ENCODE measurements at places on chromosomes 16 and 17.

GRCh38 chr16:82621781-82622180 lies 5.0 kb upstream of the CDH13 start:
- DNase-seq: no peak

- no peak for DNase-seq
Observed at GRCh38 chr17:75909812-75910274, 5.2 kb upstream of the MRPL38 start.

GRCh38 chr17:6823011-6823442 lies 8.5 kb downstream of the TEKT1 start:
- DNase-seq: no peak

GRCh38 chr17:80811181-80812105 lies 180.2 kb upstream of the CHMP6 start:
- no peak for DNase-seq

GRCh38 chr17:41518789-41519449 lies at the start of gene KRT15:
Gene KRT15, minus strand, starts transcription at chr17:41518890. Its CDS starts 63 bp downstream, at chr17:41518827.
- DNase-seq: no peak

- DNase-seq: no peak
Observed at GRCh38 chr16:17852977-17853702, 382.4 kb upstream of the XYLT1 start.

DNA sequence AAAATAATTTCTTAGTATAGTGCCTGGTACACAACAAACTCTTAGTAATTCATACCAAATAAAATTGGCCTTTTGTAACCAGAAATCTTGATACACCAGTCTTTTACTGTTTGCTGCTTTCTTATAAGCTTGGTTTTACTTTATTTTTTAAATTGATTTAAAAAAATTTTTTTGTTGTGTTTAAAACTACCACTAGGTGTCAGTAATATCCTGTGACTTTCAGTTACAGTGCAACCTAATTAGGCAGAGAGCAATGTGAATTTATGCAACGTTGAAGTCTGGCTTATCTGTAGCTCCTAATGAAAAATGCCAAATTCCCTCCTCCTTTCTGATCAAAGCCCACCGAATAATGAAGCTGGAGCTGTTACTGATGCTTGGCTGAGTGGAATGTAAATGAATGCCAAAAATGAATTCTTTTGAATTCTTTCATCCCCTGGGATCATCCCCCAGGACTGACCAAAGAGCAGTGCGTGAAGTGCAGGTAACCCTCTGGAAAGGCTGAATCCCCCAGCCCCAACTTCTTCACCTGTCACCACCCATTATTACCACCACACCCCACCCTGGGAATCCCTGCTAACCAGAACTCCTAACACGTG lies 3.8 kb downstream of the ERCC4 start:
- DNase-seq: no peak

DNA sequence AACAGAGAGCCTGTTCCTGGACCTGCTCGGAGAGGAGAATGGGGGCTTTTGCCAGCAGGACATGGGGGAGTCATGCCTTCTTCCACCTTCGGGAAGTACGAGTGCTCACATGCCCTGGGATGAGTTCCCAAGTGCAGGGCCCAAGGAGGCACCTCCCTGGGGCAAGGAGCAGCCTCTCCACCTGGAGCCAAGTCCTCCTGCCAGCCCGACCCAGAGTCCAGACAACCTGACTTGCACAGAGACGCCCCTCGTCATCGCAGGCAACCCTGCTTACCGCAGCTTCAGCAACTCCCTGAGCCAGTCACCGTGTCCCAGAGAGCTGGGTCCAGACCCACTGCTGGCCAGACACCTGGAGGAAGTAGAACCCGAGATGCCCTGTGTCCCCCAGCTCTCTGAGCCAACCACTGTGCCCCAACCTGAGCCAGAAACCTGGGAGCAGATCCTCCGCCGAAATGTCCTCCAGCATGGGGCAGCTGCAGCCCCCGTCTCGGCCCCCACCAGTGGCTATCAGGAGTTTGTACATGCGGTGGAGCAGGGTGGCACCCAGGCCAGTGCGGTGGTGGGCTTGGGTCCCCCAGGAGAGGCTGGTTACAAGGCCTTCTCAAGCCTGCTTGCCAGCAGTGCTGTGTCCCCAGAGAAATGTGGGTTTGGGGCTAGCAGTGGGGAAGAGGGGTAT lies 39.3 kb upstream of the IL21R start:
- no peak for DNase-seq

DNA sequence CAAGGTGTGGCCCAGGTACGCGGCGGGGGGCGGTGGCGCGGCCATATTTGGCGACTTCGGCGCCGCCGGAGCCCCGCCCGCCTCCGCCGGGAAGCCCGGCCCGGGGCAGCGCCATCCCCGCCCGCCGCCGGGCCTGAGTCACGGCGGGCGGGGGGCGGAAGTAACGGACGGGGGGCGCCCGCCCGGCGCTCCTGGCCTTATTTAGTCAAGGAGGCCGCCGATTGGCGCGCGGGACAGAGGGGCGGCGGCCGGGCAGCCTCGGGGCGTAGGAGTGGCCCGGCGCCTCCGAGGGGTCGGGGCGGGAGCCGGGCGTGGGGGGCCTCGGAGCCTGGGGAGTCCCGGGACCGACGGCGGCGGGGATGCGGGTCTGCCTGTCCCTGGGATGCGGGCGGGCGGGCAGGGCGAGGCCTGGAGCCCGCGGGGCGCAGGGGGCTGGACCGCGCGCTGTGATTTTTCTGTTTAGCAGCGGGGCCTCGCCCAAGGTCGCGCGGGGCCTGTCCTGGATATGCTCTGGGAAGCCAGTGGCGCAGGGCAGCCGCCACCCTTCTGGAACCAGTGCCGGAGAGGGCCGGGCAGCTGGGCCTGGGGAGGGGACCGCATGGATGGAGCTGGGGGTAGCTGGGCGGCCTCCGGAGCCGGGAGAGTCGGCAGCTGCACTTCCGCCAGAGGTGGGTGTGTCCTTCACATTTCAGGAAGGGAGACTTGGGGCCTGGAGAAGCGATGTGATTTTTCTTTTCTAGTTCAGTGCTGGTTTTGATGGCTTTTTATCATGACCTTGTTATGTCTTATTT lies 2.3 kb upstream of the ACTG1 start:
- DNase-seq: no peak

GRCh38 chr16:49809062-49809461 lies 46.9 kb downstream of the ZNF423 start:
- DNase-seq: no peak

GRCh38 chr16:17244872-17245551 lies 225.7 kb downstream of the XYLT1 start:
- no peak for DNase-seq

DNA sequence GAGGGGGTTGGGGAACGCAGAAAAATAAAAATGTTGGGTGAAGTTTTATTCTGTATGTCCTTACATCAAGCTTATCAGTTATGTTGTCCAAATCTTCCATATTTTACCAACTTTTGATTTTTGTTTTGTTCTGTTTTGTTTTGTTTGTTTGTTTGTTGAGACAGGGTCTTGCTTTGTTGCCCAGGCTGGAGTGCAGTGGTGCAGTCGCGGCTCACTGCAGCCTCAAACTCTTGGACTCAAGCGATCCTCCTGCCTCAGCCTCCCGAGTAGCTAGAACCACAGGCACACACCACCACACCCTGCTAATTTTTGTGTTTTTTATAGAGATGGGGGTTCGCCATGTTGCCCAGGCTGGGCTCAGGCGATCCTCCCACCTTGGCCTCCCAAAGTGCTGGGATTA lies 20.8 kb downstream of the ZNRF1 start:
- DNase-seq: no peak

DNA sequence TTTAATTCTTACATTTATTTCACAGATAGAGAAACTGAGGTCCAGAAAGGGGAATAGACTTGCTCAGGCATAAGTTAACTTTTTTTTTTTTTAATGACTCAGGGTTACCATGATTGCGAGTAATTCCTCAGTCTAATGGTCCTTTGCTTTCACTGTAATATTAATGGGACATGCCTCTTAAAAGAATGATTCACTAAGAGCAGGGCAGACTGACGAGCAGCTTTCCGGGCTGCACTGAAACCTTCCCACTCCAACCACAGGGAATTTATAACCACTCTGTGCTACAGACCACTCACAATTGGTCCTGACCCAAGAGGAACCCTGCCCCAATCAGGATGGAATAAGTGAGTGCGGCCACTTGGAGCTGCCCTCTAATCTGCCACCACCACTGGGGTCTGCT lies 5.7 kb downstream of the HOXB2 start:
- no peak for DNase-seq

Measured in AG04450 (cell line).